Hematopoietic multipotent progenitor cell treated with erythropoietin and hydrocortisone succinate and interleukin-3 and kit ligand, for 8 days (in vitro differentiated cells): ENCODE measurements at places on chromosomes 3 and 15.

GRCh38 chr3:56751056-56751707 is 50.6 kb downstream of the ARHGEF3 start:
- DNase-seq = no peak

GRCh38 chr15:39132954-39133600 is 447.8 kb upstream of the THBS1 start:
- peak; percentile 6 for DNase-seq

GRCh38 chr15:70437882-70438451 is 325.4 kb downstream of the UACA start:
- no peak for DNase-seq

DNA sequence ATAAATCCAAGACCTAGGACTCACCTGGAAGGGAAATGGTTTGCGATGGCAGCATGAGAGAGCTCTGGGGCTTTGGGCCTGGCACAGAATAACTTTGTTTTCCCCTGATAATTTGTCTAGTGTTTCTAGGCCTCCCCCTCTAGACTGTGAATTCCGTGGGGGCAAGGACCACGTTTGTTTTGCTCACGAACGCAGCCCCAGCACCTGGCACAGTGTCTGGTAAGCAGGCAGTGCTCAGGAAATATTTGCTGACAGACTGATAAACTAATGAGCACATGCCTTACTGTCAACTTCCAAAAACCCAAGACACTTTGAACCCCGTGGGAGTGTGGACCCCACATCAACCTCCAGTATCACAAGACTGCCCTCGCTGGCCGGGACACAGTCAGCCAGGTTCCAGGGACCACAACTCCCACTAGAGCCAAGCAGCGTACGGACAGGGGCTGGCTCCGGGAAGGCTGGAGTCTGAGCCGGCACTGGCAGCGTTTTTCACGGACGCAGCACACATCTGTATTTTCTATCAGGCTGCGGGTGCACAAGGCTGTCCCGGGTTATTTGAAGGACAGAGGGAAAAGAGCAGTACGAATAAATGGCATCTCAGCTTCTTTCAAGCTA is 146.5 kb downstream of the XXYLT1 start:
- DNase-seq = no peak

- peak; percentile 9 for DNase-seq
Observed at GRCh38 chr15:55224892-55225291, 28.2 kb upstream of the RSL24D1 start.

GRCh38 chr3:55487381-55488241 is 505 bp upstream of the WNT5A start:
- DNase-seq = no peak

DNA sequence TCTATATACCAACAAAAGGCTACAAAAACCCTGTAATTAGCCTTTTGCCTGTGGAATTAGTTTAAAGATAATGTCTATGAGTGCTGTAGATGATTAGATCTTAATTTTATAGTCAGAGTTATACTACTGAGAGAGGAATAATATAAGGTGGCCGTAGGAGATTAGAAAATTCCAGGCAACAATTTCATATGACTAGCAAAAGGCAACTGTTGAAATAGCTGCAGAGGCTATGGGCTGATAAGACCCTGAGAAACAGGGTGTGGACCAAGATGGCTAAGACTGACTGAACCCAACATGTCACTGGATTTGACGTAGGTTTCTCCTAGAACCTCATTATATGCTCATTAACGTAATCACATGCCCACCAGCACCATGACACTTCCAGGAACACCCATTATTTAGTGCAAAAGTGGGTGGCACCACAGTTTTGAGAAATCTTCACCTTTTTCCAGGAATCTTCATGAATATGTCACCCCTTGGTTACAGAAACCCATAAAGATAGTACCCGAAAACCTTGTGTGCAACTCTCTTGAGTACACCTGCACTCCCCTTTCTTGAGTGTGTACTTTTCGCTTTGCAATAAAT is 29.1 kb upstream of the SCG3 start:
- DNase-seq = peak; percentile 99

DNA sequence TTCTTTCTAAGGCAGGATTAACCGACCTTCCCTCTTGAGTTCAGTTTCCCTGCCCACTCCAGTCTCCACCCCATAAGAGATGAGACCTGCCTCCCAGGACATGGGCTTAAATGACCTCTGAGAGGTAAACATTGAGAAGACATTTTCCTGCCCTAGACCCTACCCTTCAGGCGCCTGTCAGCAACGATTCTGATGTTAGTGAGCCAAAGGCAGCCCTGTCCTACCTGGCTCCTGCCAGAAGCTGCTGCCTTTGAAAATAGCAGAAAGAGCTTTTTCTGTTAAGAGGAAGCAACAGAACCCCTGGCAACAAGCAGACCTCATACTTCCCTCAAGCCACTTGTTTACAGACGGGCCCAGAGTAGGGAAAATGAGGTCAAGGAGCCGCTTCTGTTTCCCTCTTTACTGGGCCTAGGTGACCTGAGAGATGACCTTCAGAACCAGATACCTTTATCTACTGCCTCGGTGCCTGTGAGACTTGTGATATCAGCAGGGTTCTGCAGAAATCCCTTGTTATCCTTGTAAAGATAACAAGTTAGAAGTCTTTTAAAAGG is 52.0 kb downstream of the CD200R1L start:
- DNase-seq = no peak

DNA sequence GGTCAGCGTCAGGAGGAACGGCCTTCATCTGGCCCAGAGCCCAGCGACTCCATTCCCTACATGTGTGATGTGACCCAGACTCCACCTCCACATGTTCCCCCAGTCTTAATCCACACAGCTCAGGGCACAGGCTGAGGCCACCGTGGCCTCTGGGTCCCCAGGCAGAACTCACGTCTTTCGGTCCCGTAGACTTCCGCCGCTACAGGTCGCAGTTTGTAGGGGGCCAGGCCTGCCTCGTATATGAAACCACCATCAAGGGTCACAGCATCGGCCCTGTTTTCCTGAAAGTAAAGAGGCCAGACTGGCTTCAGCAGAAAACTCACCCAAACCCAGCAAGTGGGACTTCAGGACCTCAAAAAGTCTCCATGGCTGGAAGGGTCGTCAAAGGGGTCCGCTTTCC is 8.6 kb downstream of the LTF start:
- no peak for DNase-seq

DNA sequence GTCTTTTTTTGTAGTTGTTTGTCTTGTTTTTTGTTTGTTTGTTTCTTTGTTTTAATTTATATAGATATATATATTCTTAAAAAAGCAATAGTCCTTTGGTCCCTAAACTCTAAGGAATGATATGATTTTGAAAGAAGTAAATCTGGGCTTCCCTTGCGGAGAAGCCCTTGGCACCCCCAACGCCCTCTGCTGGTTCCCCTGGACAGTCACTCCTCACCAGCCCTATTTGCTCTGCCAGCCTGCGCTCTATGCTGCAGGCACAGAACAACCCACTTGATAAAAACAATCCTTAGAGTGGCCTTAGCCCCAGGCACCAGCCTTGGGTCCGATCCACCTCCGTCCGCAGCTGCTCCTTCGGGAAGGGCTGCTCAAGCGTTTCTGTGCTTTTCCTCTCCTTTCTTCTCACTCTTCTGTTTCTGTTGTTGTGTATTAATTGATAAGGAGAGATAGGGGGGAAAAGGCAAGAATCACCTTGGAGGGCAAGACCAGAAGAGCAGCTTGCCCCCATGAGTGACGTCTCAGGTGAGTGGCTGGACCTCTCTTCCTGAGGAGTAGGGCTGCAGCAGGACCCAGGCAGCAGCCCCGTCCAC is 13.7 kb upstream of the PARP6 start:
- peak; percentile 57 for DNase-seq

DNA sequence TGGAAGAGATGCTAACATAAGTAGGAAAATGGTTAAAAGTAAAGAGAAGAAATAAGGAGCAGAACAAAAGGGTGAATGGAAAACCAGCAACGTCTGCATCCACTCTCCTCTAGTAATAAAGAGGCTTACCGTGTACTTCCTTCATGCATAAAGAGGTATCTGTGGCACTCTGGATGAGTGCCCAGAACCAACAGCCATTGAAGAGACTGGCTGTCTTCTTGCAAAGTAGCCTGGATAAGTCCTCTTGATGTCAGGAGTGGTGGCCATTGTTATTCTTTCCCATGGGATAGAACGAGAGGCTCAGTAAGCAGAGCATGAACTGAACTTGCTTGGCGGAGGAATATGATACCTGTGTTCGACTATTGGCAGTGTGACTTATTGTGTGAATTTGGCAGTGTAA is 186.2 kb upstream of the RASGRP1 start:
- DNase-seq = no peak
